ENCODE measurements at places on chromosomes 6 and 20. TPM values are rescaled to one million over a fixed set of nuclear protein-coding genes. Genes with fewer than 3 reads are reported as not detected.

DNA sequence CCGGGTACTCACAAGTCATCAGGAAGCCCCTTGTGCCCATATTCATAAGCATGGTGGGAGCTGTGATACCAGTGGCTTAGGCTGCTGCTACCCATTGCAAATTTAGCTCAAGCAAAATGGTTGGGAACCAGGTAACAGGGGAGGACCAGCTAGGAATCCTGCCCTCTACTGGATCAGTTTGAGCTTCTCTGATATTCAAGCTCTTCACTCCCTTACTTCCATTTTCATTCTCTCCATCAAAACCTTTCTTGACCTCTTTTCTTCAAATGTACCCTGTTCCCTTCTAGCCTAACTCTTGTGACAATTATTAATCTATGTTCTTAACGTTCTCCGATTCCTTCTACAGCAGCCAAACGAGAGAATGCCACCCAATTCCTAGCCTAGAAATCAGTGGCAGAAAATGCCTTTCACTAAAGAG lies 9.7 kb downstream of the NOL7 start:
- peaks cover 59% of the 10 kb centered on the region for H3K36me3 ChIP-seq
- peak overlapping the region; percentile 36 for H3K27ac ChIP-seq
- no peak for DNase-seq
- H3K27me3 ChIP-seq = no peaks in the 10 kb centered on the region
- peaks cover 34% of the 10 kb centered on the region for H3K4me1 ChIP-seq

DNA sequence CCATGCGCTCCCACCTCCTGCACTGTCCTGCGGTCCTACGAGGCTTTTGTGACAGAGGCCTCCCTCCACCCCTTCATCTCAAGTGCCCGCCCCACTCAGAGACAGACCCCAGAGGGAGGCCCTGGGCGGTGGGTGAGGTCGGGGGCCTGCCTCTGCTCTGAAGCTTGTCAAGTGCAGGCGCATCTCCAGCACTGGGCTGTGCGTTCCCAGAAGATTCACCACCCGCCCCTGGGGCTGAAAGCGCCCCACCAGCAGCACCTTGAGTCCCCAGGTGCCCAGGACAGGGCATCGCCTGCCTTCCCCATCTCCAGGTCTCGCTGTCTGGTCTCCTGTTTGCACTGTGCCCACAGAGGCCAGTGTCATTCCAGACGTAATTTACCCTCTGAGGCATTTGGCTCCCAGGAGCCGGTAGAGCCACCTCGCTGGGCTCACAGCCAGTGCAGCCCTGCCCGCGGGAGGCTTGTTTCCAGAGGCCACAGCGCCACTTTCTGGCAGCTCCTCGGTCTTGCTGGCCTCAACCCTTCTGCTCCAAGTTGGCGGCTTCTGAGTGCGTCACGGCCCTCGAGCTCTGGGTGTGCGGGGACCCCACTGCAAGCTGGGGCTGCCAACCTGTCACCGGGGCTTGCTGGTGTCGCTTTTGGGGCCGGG lies 191.1 kb downstream of the TAF4 start:
- H3K27ac ChIP-seq = no peak overlapping the region
- H3K4me1 ChIP-seq = no peaks in the 10 kb centered on the region
- DNase-seq = no peak
- H3K27me3 ChIP-seq = no peaks in the 10 kb centered on the region
- no peaks in the 10 kb centered on the region for H3K36me3 ChIP-seq

- no peak overlapping the region for H3K27ac ChIP-seq
- H3K4me1 ChIP-seq = no peaks in the 10 kb centered on the region
- H3K36me3 ChIP-seq = no peaks in the 10 kb centered on the region
- no peak overlapping the region for H3K4me3 ChIP-seq
- DNase-seq = no peak
Observed at GRCh38 chr20:58131551-58132142, 96.8 kb downstream of the ANKRD60 start.

DNA sequence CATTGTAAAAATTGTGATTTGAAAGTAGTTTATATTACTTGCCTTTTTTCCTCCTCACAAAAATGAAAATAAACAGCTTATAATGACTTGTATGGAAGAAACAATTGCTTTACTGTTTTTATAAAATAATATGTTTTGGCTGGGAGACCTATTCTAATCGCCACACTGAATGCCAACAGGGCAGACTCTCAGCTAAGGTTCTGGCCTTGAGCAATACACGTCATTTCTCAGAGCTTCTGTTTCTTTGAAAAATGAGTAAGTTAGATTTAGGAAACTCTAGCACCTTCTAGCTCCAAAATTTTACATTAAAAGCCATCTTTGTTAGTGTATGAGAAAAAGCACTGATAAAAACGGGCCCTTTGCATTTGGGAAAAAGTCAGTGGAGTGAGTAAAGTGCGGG lies 166.6 kb downstream of the ARID1B start:
- DNase-seq = no peak
- no peak overlapping the region for H3K4me3 ChIP-seq
- H3K36me3 ChIP-seq = no peaks in the 10 kb centered on the region
- peaks cover 3% of the 10 kb centered on the region for H3K27me3 ChIP-seq
- peaks cover 12% of the 10 kb centered on the region for H3K4me1 ChIP-seq
- H3K27ac ChIP-seq = no peak overlapping the region

GRCh38 chr20:47027042-47027441 lies 132.4 kb downstream of the EYA2 start:
- H3K27ac ChIP-seq = no peak overlapping the region
- H3K27me3 ChIP-seq = peaks cover 19% of the 10 kb centered on the region
- no peaks in the 10 kb centered on the region for H3K4me1 ChIP-seq
- H3K4me3 ChIP-seq = no peak overlapping the region
- DNase-seq = no peak
- H3K36me3 ChIP-seq = no peaks in the 10 kb centered on the region

Gene ROMO1
- 80.3 TPM for total RNA-seq

- H3K4me3 ChIP-seq = peak overlapping the region; percentile 89
- H3K27ac ChIP-seq = no peak overlapping the region
- DNase-seq = no peak
- H3K4me1 ChIP-seq = peaks cover 36% of the 10 kb centered on the region
- H3K36me3 ChIP-seq = no peaks in the 10 kb centered on the region
Observed at GRCh38 chr6:167824591-167825331, 1.9 kb upstream of the AFDN start.

Measured in activated T-helper 1 cell treated with anti-CD3 and anti-CD28 coated beads, Interleukin-12 subunit alpha, Interleukin-12 subunit beta, Interleukin-2, Interleukin-4 antibody, amounts not matched to agents 30 ng/mL and 10 ng/mL and 1 ng/mL, durations not matched to agents 14 hours and 24 hours and 36 hours (primary cell).